Eye (tissue), 1 donor: ENCODE measurements at places on chromosomes 12 and 14.

GRCh38 chr14:50501642-50502041 lies 30.7 kb downstream of the MAP4K5 start:
- DNase-seq = peak; percentile 52

GRCh38 chr14:100117633-100118395 lies 41.6 kb downstream of the DEGS2 start:
- no peak for DNase-seq

GRCh38 chr12:71503579-71504391 lies 64.2 kb downstream of the LGR5 start:
- peak; percentile 30 for DNase-seq

- no peak for DNase-seq
These were observed 88.0 kb upstream of the TMEM132C start for GRCh38 chr12:128178966-128179365.

DNA sequence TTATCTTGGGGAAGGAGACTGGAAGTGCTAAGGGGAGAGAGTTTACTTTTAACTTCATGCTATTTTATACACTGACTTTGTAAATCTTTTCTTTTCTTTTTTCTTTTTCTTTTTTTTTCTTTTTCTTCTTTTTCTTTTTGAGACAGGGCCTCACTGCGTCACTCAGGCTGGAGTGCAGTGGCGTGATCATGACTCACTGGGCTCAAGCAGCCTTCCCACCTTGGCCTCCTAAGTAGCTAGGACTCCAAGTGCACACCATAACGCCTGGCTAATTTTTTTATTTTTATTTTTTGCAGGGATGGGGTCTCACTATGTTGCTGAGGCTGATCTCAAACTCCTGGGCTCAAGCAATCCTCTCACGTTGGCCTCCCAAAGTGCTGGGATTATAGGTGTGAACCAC lies 294.6 kb upstream of the PRICKLE1 start:
- no peak for DNase-seq

DNA sequence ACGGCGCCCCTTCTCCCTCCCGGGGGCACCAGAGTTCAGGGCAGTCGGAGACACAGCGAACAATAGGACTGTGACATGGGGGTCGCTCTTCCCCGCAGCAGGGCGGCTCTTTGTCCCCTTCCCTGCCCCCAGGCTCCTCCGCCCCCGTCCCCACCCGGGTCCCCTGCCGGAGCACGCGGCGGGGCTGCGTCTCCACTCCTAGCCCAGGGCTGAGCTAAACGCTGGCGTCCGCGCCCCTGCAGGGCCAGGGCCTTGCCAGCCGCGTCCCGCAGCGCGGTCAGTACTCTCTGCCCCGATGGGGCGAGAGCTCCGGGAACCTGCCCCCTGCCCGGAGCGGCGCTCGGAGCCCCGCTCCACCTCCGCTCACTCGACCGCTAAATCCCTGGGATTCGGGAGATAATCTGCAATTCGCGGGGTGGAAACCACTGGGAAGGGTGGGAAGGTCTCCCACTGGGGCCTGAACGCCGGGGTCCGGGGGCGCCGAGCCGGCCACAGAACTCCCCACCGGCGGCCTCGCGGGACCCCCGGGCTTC lies 825 bp upstream of the CCDC85C start:
- DNase-seq = no peak

DNA sequence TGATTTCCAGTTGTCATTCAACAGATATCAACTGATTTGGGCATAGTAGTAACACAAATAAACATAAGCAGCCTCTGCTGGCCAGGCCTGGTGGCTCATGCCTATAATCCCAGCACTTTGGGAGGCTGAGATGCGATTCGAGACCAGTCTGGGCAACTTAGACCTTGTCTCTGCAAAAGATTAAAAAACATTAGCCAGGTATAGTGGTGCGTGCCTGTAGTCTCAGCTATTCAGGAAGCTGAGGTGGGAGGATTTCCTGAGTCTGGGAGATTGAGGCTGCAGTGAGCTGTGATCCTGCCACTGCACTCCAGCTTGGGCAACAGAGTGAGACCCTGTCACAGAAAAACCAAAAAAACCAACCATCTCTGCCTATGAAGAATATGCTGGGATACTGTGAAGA lies 7.1 kb downstream of the METAP2 start:
- DNase-seq = no peak

- peak; percentile 62 for DNase-seq
These were observed 12.4 kb upstream of the NRXN3 start for GRCh38 chr14:78157494-78158437.

- peak; percentile 95 for DNase-seq
These were observed 4.4 kb upstream of the DNAJC22 start for GRCh38 chr12:49342066-49342913.
